Placental epithelial cell (primary cell): ENCODE measurements at places on chromosomes 16 and 17. TPM values are rescaled to one million over a fixed set of nuclear protein-coding genes. Genes with fewer than 3 reads are reported as not detected.

Gene HS3ST3B1
- total RNA-seq: 1.2 and 1.6 TPM in 2 replicates

Gene OR1F1
- total RNA-seq: not detected in 2 replicates

Gene TPPP3
- total RNA-seq: under 0.01 and 0.87 TPM in 2 replicates

Gene ABCC3
- total RNA-seq: 0.39 and 0.43 TPM in 2 replicates

Gene TPSG1
- total RNA-seq: not detected in 2 replicates

Gene RUNDC3A
- 0.11 TPM in 1 of 2 replicates, not detected in the other for total RNA-seq

Gene STH
- total RNA-seq: not detected in 2 replicates

Gene C16orf54
- total RNA-seq: not detected in 2 replicates

Gene GGT6
- not detected in 2 replicates for total RNA-seq

Gene ZNF469
- total RNA-seq: 11.8 and 12.6 TPM in 2 replicates

Gene GRIN2C
- total RNA-seq: under 0.01 and 0.11 TPM in 2 replicates

Gene OR3A3
- not detected in 2 replicates for total RNA-seq

Gene GUCY2D
- not detected in 2 replicates for total RNA-seq

Gene PRM2
- total RNA-seq: not detected in 2 replicates

Gene AHSP
- not detected in 2 replicates for total RNA-seq

Gene GAS7
- total RNA-seq: 0.39 and 0.54 TPM in 2 replicates

Gene AIPL1
- total RNA-seq: not detected in 2 replicates

Gene FNDC8
- total RNA-seq: not detected in 2 replicates

Gene TXNDC11
- total RNA-seq: 27.5 and 45.4 TPM in 2 replicates

Gene NOD2
- 5.5 and 28.3 TPM in 2 replicates for total RNA-seq

Gene KRTAP4-3
- not detected in 2 replicates for total RNA-seq

Gene HID1
- 1.2 and 2.1 TPM in 2 replicates for total RNA-seq

Gene PRDM7
- not detected in 2 replicates for total RNA-seq

Gene HIGD1B
- not detected in 2 replicates for total RNA-seq

Gene GPR179
- under 0.01 TPM in 1 of 2 replicates, not detected in the other for total RNA-seq

Gene P2RX5
- total RNA-seq: not detected in 2 replicates

Gene CCL16
- not detected in 2 replicates for total RNA-seq

Gene XAF1
- 0.22 and 0.39 TPM in 2 replicates for total RNA-seq

Gene CDC42EP4
- 22.7 and 28.7 TPM in 2 replicates for total RNA-seq

Gene MAF
- total RNA-seq: 0.11 and 0.39 TPM in 2 replicates

Gene DVL2
- total RNA-seq: 82.5 and 91.1 TPM in 2 replicates

Gene P3H4
- total RNA-seq: 84.6 and 154 TPM in 2 replicates

Gene HNF1B
- not detected in 2 replicates for total RNA-seq

Gene KRTAP4-6
- not detected in 2 replicates for total RNA-seq

Gene GRB2
- 39.7 and 63.3 TPM in 2 replicates for total RNA-seq

Gene SKA2
- total RNA-seq: 28.3 and 63.2 TPM in 2 replicates

Gene SEZ6L2
- total RNA-seq: 1.2 and 2.7 TPM in 2 replicates

Gene SLC35B1
- 44.8 and 90.1 TPM in 2 replicates for total RNA-seq

Gene CCL22
- total RNA-seq: not detected in 2 replicates

Gene CCL14
- total RNA-seq: not detected in 2 replicates

Gene TBC1D3K
- not detected in 2 replicates for total RNA-seq

Gene CASKIN1
- total RNA-seq: under 0.01 TPM in 1 of 2 replicates, not detected in the other

Gene ODAD4
- 1.2 and 1.6 TPM in 2 replicates for total RNA-seq

Gene KRTAP2-2
- total RNA-seq: not detected in 2 replicates

Gene ABCA8
- 0.39 and 0.76 TPM in 2 replicates for total RNA-seq
